ENCODE measurements at places on chromosomes 7 and 10.

DNA sequence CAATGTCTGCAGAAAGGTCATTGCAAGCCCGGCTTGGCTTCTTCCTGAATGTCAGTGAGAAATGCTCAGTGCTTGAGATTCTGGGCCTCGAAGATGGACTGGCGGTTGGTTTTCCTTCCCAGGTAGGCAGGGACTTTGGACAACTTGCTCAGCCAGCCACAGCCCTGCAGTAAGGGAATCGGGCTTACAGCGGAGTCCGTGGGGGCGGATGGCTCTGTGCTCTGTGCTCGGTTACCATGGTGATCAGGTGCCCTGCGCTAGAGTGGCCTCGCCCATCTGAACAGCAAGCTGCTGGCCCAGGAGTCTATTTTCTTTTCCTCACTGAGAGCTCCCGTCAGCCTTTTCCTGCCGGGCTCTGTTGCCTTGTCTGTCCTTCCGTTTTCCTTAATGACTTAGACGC, 77.8 kb upstream of the SH2B2 start:
- no peak for DNase-seq

GRCh38 chr7:6159097-6159483, 113.3 kb downstream of the CYTH3 start:
- DNase-seq, result no peak

GRCh38 chr7:6323967-6324701, 51.7 kb upstream of the CYTH3 start:
- DNase-seq, result no peak

- no peak for DNase-seq
These were observed 182.6 kb downstream of the SEMA3E start for GRCh38 chr7:83466187-83466923.

DNA sequence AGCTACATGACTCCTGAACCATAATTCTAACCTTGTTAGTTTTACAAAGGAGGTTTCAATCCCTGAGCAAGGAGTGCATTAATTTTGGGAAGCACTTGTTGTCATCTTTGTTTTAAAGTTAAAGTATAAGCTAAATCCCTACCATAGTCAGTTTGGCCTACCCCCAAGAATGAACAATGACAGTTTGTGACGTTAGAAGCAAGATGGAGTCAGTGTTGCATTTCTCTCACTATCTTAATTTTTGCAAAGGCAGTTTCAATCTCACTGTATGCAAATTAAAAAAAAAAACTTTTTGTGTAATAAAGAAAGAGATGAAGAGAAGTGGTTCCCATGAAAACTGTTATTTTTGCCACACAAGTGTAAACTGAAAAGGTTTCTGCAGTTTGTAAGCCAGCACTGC, 50.7 kb upstream of the PIK3AP1 start:
- DNase-seq, result no peak
